ENCODE measurements at places on chromosomes 11 and 22.

DNA sequence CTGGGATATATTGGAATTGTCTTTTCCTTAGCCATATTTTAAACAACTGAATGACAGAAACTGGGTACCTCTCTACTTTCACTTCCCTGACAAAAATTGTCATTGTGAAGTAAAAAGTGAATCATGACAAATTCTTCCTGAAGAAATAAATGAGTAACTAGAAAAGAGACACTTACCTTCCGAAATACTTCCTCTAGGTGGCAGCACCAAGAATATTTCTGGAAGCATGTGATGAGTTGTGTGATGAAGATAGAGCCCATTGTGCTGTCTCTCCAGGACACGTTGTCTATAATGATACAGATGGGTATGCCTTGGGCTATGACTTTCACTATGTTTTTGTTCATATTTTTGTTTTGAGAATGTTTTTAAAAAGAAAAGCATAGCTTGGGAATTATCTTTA lies 21.5 kb downstream of the CASP4 start:
- DNase-seq: peak; percentile 25

DNA sequence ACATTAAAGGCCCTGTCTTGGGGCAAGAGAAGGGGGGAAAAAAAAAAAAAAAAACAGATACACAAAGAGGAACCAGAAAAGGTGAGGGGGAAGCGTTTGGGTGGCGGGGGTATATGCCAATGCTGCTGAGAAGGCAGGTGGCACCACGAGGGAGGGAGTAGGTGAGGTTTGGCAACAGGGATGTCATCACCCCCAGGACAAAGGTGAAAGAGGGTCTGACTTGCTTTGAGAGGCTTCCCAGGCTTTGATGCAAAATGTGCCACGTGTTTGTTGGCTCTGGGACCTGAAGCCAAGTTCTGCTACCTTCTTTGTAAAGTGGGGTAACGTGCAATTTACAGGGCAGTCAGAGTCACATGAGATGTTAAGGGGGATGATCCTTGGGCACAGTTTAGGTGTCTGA lies 4.1 kb downstream of the YPEL1 start:
- no peak for DNase-seq

GRCh38 chr22:45781459-45781858 lies 109.8 kb downstream of the ATXN10 start:
- no peak for DNase-seq

- no peak for DNase-seq
Observed at GRCh38 chr22:17479135-17479534, 84.2 kb upstream of the SLC25A18 start.

- no peak for DNase-seq
Observed at GRCh38 chr22:31046539-31047226, 34.4 kb upstream of the SMTN start.

GRCh38 chr11:65720211-65720934 lies at the start of gene RNASEH2C:
Gene RNASEH2C, minus strand, starts transcription at chr11:65720798. Its CDS starts 40 bp downstream, at chr11:65720758.
- DNase-seq: peak; percentile 94

Data from GM13977 (cell line).